Left ventricle myocardium inferior (tissue), 1 donor: ENCODE measurements at places on chromosomes 13 and 19.

DNA sequence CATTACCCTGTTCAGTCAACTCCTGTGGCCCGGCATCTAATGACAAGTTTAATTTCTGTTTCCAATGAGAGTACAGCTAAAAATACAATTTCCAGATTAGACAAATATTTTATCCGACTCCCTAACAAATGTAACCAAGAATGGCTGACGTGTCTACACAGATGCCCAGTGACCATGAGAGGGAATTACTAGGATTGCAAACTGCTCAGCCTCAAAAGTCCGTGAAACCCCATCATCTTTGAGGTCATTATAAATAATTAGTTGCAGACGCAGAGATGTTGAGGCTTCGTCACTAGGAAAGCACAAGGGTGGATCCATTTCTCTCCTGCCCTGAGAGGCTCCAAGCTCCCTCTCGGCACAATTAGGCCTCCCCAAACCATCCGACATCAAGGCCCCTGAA lies 104.1 kb upstream of the ZNF507 start:
- no peak for DNase-seq

DNA sequence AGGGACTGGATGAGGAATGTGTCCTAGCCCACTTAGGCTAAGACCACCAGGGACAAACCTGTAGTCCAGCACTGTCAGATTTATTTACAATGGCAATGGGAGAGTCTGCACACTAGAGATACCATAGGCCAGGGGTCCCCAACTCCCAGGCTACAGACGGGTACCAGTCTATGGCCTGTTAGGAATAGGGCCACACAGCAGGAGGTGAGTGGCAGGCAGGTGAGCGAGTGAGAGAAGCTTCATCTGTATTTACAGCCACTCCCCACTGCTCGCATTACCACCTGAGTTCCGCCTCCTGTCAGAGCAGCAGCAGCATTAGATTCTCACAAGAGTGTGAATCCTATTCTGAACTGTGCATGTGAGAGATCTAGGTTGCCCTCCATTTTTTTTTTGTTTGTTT lies 2.4 kb downstream of the THAP8 start:
- no peak for DNase-seq

- no peak for DNase-seq
Observed at GRCh38 chr19:33522371-33522662, 726 bp upstream of the PEPD start.

GRCh38 chr19:34847393-34847792 lies 74.4 kb upstream of the ZNF599 start:
- no peak for DNase-seq

- no peak for DNase-seq
Observed at GRCh38 chr19:6242677-6243076, 37.1 kb downstream of the MLLT1 start.

- DNase-seq = no peak
Observed at GRCh38 chr19:44303320-44303719, 1.5 kb downstream of the ZNF235 start.

DNA sequence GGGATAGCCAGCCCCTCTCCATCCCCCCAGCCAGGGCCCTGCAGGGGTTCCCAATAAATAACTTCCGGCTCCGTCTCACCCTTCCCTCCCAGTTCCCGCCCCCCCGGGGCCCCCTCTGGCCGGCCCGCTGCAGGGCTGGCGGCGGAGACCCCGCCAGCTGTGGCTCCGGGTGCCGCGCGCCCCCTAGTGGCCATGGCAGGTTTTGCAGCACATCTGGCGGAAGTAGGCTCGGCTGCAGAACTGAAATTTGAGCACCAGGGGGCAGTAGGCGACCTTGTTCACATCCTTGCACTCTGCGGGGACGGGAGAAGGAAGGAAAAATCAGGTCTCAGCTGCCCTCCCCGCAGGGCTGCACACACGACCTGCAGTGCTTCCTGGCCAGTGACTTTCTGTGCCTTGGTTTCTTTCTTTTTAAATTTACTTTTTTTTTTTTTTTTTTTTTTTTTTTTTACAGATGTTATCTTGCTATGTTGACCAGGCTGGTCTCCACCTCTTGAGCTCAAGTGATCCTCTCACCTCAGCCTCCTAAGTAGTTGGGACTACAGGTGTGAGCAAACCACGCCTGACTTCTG lies 3.6 kb upstream of the MYO1F start:
- peak; percentile 80 for DNase-seq

DNA sequence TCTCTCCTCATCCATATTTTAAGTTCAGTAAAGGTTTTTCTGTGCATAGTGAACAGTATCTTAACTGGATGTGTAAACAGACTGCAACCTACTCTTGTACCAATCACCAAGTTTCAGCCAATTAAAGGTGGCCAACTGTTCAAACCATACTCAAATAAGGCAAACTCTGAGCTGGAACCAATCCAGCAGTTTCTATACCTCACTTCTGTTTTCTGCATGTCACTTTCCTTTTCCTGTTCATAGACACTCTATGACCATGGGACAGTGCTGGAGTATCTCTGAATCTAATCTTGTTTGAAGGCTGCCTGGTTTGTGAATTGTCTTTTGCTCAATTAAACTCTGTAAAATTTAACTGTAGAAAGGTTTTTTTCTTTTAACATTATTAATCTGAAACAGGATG lies 470.3 kb upstream of the SLITRK6 start:
- no peak for DNase-seq

GRCh38 chr19:4256563-4256962 lies 9.7 kb downstream of the YJU2 start:
- no peak for DNase-seq
